ENCODE measurements at places on chromosomes 2 and 18.

GRCh38 chr2:111924617-111925107 lies 26.3 kb downstream of the MERTK start:
- H3K4me1 ChIP-seq, result no peaks in the 10 kb centered on the region
- no peak for DNase-seq
- no peaks in the 10 kb centered on the region for H3K36me3 ChIP-seq
- H3K4me3 ChIP-seq, result no peak overlapping the region

- no peak for DNase-seq
- H3K36me3 ChIP-seq, result no peaks in the 10 kb centered on the region
- no peak within 1 kb of the TSS for H3K4me3 ChIP-seq
- H3K27me3 ChIP-seq, result peaks cover 24% of the 10 kb centered on the region
Observed at GRCh38 chr2:234951664-234952269, at the start of gene SH3BP4. TSS of gene SH3BP4 (plus strand) at chr2:234952017. CDS start at chr2:235035003, 82,986 bp downstream.

DNA sequence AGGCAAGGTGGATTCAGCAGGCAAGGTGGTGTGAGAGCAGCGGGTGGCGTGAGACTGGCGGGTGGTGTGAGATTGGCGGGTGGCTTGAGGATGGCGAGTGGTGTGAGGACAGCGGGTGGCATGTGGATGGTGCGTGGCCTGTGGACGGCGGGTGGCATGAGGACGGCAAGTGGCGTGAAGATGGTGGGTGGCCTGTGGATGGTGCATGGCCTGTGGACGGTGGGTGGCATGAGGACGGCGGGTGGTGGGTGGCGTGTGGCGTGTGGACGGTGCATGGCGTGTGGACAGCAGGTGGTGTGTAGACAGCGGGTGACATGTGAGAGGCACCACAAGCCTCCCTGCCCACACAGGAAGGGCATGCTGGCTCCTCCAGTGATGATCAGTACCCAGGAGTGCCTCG lies 186.9 kb upstream of the SALL3 start:
- no peaks in the 10 kb centered on the region for H3K27me3 ChIP-seq
- H3K4me1 ChIP-seq, result no peaks in the 10 kb centered on the region
- no peak overlapping the region for H3K27ac ChIP-seq
- H3K4me3 ChIP-seq, result no peak overlapping the region

- H3K4me1 ChIP-seq, result no peaks in the 10 kb centered on the region
- no peak for DNase-seq
- H3K27me3 ChIP-seq, result no peaks in the 10 kb centered on the region
- H3K4me3 ChIP-seq, result no peak overlapping the region
- H3K36me3 ChIP-seq, result no peaks in the 10 kb centered on the region
Observed at GRCh38 chr18:42864876-42865275, 250.6 kb downstream of the RIT2 start.

GRCh38 chr2:53911434-53912189 lies 51.8 kb upstream of the GPR75 start:
- no peaks in the 10 kb centered on the region for H3K27me3 ChIP-seq
- no peak overlapping the region for H3K4me3 ChIP-seq
- no peak for DNase-seq
- H3K36me3 ChIP-seq, result peaks cover 13% of the 10 kb centered on the region

DNA sequence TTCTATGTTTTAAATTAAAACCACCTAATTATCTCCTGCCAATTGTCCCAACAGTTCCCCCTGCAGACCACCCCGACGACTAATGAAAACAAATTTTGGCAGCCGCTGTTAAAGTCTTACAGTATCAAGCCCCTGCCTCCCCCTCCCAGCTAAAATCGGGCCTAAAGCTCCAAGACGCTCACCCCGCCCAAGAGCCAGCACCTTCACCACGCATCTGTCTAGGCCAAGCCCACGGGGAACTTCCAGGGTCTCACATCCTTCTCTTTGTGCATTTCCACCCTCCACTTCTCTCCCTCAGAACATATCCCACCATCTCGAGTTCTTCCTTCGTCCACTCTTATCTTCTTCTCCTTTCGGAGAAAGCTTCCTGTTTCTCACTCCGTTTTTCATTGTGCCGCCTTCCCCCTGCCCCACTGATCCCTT lies 445 bp downstream of the PRPF40A start:
- H3K27me3 ChIP-seq, result no peaks in the 10 kb centered on the region
- peak overlapping the region; percentile 96 for H3K4me3 ChIP-seq
- H3K36me3 ChIP-seq, result peaks cover 10% of the 10 kb centered on the region
- DNase-seq, result peak; percentile 36
- H3K4me1 ChIP-seq, result peaks cover 31% of the 10 kb centered on the region

GRCh38 chr2:199738727-199739412 lies 112.1 kb downstream of the FTCDNL1 start:
- no peak overlapping the region for H3K4me3 ChIP-seq
- H3K27me3 ChIP-seq, result no peaks in the 10 kb centered on the region
- no peak overlapping the region for H3K27ac ChIP-seq
- no peaks in the 10 kb centered on the region for H3K36me3 ChIP-seq
- H3K4me1 ChIP-seq, result no peaks in the 10 kb centered on the region

DNA sequence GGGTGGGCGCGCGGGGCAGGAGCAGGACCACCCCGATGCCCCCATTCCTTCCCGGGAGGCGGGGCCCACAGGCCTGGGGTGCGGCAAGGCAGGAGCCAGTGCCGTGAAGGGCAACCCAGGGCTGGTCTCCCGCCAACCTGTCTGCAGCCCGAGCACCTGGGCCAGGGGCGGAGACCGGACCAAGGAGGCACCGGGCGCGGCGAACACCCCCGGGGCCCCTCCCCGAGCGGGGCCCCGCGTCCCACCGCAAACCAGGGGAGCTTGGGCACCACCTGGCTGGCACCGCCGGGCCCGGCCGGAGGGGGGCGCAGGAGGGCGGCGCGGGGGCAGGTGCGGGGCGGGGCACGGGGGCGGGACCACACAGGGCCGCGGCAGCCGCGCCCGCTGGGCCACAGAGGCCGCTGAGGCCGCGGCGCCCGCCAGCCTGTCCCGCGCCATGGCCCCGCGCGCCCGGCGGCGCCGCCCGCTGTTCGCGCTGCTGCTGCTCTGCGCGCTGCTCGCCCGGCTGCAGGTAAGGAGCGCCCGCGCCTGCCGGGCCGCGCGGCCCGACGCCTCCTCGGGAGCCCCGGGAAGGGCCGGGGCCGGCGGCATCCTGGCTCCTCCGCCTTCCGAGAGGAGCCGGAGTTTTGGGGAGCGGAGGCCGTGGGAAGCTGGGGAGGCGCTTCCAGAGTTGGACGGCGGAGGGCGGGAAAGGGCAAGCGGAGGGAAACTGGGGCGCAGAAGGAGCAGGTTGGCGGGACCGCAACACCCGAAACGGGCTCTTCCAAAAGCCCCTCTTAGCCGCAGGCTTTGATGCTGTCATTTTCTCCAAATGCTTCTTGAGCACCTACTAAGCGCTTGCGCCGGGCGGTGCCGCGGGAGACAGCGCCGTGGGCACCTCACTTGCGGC lies at the start of gene TNFRSF11A:
TNFRSF11A (plus strand) TSS at position 394 of the 889 bp plus-strand sequence; CDS start at position 437, 43 bp downstream.
- peak; percentile 51 for DNase-seq
- H3K27me3 ChIP-seq, result peaks cover 35% of the 10 kb centered on the region
- H3K4me3 ChIP-seq, result peak within 1 kb of the TSS; percentile 56
- H3K4me1 ChIP-seq, result peaks cover 13% of the 10 kb centered on the region
- H3K36me3 ChIP-seq, result no peaks in the 10 kb centered on the region

DNA sequence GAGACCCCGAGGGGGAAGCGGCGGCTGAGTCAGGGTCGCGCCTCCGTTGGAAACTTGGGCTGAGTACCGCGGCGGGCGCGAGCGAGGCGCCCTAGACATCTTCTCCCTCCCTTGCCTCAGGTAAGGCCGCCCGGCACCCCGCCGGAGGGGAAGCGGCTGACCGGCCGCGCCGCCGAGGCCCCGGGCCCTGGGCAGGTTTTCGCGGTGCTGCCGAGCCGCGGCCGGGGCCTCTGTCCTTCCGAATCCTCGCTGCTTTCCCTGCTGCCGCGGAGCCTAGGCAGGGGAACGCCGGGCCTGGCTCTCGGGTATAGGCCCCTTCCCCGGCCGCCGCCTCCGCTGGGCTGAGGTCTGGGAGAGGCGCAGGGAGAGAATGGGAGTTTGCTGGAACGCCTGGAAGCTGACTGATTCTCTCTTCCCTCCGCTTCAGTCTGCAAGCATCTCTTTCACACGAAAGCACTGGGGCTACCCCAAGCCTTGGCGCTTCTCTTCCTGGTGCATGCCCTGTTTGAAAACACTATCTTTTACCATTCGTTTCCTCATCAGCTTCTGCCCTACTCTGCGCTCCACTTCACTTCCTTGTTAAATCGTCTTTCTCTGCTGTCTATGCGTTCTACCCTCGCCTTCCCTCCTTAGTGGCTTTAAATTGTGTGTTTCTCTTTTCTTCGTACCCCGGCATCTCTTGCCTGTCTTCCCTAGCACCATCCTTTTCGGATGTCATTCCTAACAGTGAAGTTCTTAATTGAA lies 652 bp downstream of the PPM1B start:
- peak overlapping the region; percentile 87 for H3K27ac ChIP-seq
- H3K36me3 ChIP-seq, result no peaks in the 10 kb centered on the region
- H3K27me3 ChIP-seq, result no peaks in the 10 kb centered on the region
- peak overlapping the region; percentile 83 for H3K4me3 ChIP-seq
- DNase-seq, result peak; percentile 58

- no peak overlapping the region for H3K4me3 ChIP-seq
- no peak for DNase-seq
- H3K4me1 ChIP-seq, result no peaks in the 10 kb centered on the region
- no peaks in the 10 kb centered on the region for H3K27me3 ChIP-seq
Observed at GRCh38 chr2:236403125-236403524, 138.9 kb upstream of the ASB18 start.

DNA sequence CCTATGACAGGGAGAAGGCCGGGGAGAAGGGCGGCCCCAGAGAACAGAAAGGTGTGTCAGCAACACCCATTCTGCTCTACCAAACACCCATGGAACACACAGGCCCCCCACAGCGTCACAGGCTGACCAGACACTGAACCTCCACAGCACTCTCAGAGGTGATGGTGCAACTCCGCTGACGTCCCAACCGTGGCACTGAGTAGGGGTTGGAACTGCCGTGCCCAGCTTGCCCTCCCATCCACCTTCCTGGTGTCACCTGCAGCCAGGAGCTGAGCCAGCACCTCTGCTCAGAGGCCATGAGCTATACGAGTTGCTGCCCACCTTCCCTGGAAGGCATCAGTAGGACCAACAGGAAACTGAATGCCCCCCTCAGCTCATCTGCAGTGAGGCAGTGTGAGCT lies 412.9 kb upstream of the SALL3 start:
- no peaks in the 10 kb centered on the region for H3K36me3 ChIP-seq
- DNase-seq, result no peak
- H3K4me3 ChIP-seq, result no peak overlapping the region
- H3K27me3 ChIP-seq, result no peaks in the 10 kb centered on the region
- no peak overlapping the region for H3K27ac ChIP-seq

DNA sequence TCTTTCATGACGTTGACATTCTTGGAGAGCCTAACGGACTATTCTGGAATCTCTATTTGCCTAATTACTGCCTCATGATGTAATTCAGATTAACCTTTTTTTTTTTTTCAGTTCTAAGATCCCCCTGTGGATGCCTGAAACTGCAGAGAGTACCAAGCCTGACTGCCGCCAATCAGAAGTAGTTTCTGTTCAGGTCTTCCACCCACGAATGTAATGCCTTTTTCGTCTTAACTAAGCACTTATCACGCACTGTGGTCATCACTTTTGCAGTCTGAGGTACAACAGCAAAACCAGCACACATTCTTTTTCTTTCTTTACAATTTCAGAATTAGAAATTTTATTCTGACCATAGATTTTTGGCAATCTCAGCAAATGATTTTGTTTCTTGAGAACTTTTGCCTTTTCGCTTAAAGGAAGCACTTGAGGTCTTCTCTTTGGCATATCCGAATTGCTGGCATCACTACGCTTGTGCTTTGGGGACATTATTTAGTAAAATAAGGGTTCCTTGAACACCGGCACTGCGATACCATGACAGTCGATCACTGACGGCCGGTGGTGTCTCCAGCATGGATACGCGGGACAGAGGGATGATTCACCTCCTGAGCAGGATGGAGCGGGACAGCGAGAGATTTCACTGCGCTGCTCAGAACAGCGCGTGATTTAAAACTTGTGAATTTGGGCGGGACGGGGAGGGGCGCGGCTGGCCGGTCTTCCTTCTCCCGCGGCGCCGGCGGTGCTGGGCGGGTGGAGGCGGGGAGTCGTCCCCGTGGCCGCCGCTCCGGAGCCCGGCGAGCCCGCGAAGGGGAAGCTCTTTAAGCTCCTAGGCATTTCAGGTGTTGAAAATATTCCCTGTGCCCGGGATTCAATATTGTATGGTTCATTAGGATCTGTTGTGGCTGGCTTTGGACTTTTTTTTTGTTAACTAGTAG lies 32.0 kb upstream of the GPR55 start:
- peak overlapping the region; percentile 46 for H3K4me3 ChIP-seq
- H3K27me3 ChIP-seq, result peaks cover 27% of the 10 kb centered on the region
- no peak for DNase-seq
- peaks cover 11% of the 10 kb centered on the region for H3K4me1 ChIP-seq
- no peaks in the 10 kb centered on the region for H3K36me3 ChIP-seq

- H3K27ac ChIP-seq, result no peak overlapping the region
- no peaks in the 10 kb centered on the region for H3K27me3 ChIP-seq
- H3K36me3 ChIP-seq, result no peaks in the 10 kb centered on the region
- no peak overlapping the region for H3K4me3 ChIP-seq
Observed at GRCh38 chr18:26862084-26862483, 3.4 kb downstream of the AQP4 start.

- H3K27me3 ChIP-seq, result no peaks in the 10 kb centered on the region
- H3K4me3 ChIP-seq, result no peak overlapping the region
- H3K27ac ChIP-seq, result no peak overlapping the region
- DNase-seq, result no peak
- no peaks in the 10 kb centered on the region for H3K4me1 ChIP-seq
Observed at GRCh38 chr2:83115606-83116005, 1343.5 kb downstream of the SUCLG1 start.

DNA sequence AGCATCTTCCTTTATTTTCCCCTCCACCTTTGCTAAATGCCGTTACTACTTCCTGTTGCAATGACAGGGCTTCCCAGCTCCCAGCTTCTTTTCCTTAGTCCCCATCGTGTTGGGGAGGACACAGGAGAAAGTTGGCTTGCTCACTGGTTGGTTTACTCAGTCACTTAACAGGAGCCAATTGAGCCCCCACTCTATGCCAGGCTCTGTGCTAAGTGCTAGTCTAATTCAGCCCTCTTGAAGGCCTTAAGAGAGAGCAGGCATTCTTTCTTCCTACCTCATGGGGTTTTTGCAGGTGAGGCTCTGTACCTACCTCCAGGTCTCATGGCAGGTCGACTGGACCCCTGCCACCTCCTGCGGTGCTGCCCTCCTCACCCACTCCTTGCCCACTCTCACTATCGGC lies 20.1 kb downstream of the TANC1 start:
- no peak overlapping the region for H3K4me3 ChIP-seq
- H3K27ac ChIP-seq, result no peak overlapping the region
- DNase-seq, result no peak
- no peaks in the 10 kb centered on the region for H3K36me3 ChIP-seq
- H3K4me1 ChIP-seq, result no peaks in the 10 kb centered on the region
- H3K27me3 ChIP-seq, result no peaks in the 10 kb centered on the region
